ENCODE measurements at places on chromosomes 7 and 10.

- DNase-seq: no peak
Observed at GRCh38 chr7:42843205-42843800, 68.6 kb downstream of the C7orf25 start.

- DNase-seq: no peak
Observed at GRCh38 chr10:46551701-46552525, 4.5 kb downstream of the GPRIN2 start.

DNA sequence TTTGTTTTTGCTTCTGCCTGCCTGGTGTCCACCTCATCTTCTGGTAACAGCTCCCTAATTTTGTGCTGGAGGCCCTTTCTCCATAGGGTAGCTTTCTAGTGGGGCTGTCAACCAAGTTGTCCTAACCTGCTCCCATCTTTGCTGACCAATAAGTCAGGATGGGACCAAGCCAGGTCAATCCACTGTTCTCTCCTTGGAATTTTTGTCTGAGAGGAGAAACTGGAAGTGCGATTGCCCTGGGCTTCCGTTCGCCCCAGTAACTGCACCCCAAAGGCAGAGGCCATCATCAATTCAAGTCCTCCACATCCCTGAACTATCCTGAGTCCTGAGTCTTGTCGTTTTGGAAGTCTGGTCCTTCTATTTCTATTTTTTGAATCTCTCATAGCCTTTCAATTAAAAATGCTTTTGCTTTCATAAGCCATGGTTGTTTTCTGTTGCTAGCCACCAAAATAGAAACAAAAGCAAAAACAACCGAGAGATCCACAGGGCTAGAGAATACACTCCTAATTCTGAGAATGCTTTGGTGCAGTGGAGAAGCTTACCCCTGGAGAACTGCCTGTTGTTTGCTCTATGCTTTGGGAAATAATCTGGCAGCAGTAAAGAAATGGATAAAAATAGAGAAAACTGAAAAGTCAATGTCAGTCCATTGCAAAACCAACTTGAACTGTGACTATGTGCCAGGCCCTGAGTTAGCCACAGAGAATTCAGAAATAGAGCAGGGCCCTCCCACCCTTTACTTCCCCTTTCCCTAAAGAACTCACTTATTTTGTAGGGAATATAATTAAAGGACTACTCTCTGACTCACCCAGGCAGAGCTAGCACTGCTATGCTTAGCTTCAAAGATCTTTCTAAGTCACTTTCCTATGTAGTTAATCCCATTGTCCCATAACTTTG, 368.1 kb downstream of the CXCL12 start:
- DNase-seq: peak; percentile 79

DNA sequence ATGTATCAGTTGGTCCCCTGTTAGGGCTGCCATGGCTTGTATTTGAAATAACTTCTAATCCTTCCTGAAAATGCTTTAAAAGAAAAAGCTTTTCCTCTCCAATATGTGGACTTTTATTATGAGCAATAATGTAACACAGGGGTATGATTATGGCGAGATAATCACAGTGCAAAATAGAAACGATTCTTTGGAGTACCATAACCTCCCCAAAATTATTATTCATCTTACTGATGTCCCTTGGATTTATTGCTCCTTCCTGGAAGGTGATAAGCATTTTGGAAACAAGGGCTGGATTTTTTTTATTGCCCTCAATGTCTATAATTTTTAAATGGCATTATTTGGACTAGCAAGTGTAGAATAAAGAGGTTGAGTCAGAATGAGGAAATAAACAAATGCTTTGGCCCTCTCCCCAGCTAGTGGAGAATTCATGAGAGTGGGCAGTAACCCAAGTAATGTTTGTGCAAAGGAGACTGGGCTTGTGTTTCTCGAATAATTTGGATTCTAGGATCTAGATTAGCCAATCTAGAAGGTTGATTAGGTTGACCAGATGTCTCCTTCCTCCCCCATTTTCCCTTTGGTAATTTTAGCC, 403.9 kb upstream of the CELF2 start:
- no peak for DNase-seq

DNA sequence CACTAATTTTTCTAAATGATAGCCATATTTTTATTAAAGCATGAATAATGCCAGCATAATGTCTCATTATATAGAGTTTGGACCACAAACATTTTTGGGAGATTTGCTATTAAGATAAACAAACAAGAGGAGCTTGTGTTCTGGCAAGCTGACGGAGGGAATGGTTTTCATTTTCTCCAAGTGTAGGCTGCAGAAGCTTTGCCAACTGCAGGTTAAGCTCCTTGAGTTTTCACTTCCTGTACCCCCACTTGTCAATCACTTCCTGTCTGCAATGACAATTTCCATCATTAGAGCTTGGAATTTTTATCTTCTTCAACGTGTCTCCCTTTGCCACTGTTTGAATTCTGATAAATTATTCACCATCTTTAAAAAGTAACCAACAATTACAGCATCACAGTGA, 13.4 kb downstream of the EBF3 start:
- no peak for DNase-seq

DNA sequence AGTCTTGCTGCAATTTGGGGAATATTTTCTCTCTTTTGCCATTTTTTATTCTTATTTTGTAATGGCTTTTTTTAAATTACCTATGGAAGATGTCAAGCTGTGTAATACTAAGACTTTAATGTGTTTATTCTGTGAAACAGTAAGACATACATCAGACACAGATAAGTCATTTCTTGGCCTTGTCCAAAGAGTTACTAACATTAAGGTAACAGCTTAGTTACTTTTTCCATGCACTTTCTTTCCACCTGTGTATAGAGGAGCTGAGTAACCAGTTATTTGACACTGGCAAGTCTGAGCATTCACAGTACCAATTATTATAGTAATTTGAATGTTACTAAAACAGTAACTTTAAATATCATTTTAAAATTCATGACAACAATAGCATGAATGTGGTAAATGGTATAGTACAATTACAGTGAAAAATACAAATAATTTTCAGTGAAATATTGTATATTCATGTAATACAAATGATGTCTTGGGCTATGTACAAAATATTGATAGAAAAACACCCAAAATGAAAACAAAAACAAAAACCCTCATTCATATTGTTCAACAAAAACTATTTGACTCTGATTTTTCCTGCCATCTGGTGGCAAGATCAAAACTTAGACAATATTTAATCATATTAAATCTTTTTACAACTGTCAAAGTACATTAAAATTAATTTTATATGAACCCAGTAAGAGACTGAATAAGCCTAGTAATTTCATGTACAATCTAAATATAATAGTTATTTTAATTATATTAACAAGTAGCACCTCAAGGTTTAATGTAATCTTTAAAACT, 259.8 kb upstream of the SEMA3A start:
- DNase-seq: no peak
